Body of pancreas (tissue), 4 donors: ENCODE measurements at places on chromosomes 4 and X.

DNA sequence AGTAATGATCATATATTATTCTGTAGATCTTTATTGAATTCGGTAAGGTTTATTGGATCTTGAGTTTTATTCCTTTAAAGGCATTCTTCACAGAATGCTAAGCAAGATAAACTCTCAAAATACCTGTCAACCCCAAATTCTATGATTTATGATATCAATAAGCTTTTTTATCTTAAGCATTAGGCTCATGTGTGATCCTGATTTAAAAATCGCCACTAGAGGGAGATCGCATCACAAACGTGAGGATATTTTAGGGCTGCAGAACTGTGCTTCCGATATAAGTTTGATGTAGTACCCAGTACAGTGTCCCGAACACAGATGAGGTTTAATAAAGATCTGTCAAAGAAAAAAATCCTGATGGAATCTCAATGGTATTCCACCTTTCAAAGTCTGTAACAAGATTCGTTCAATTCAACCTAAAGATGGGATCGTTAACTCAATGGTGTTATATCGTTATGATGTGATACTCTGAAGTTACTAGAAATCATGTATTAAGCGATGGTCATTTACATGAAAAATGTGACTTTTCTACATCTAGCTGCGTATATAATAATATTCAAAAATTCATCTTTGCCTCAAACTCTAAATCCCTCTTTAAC lies 169.0 kb downstream of the CORIN start:
- peak; percentile 28 for DNase-seq

GRCh38 chr4:156537286-156537685 lies 434.3 kb downstream of the PDGFC start:
- DNase-seq = no peak

GRCh38 chrX:8067754-8068462 lies 103.2 kb downstream of the VCX2 start:
- no peak for DNase-seq

- DNase-seq = no peak
These were observed 426.7 kb downstream of the RPA4 start for GRCh38 chrX:97310373-97310772.

DNA sequence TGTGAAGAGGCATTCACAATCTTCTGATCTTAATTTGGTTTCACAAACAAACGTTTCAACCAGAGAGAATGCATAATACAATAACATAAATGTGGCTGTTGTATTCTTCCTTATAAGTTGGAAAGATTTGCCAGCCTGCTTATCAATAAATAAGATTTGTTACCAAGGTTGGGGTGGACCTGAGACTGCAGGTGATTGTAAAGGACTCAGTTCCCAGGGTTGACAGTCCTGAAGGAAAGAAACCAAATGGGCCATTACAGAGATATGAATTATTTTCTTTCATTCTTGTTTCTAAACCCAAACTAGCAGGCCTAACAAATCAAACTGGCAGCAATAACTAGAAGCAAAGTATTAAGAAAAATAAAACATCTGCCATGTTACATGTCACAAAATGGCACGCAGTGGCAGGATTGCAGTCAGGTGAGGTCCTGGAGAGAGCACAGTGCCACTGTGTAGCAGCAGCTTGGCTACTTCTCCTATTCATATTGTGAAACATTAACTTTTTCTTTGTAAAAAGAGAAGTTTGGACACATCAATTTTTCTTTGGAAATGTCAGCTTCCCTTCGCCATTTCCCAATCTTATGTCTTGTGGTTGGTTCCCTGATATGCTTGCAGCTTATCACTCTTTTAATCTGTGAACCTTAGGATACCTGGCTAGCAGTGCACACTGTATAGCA lies 133.8 kb upstream of the EMCN start:
- DNase-seq = peak; percentile 38

DNA sequence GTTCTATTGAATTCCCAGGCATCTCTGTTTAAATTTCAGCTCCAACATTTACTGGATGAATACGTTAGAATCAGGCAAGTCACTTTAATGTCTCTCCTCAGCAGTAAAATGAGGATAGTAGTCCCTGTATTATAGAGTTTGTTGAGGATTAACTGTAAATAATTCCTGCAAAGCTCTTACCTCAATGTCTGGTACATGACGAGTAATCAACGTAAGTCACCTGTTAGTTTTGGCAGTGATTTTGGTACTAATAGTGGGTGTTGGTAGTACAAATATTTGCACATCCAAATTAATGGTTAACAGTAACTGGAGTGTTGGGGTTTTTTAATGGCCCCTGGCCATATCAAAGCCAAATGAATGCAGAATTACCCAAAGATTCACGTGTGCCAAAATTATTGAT lies 189.8 kb upstream of the GALNT7 start:
- no peak for DNase-seq

DNA sequence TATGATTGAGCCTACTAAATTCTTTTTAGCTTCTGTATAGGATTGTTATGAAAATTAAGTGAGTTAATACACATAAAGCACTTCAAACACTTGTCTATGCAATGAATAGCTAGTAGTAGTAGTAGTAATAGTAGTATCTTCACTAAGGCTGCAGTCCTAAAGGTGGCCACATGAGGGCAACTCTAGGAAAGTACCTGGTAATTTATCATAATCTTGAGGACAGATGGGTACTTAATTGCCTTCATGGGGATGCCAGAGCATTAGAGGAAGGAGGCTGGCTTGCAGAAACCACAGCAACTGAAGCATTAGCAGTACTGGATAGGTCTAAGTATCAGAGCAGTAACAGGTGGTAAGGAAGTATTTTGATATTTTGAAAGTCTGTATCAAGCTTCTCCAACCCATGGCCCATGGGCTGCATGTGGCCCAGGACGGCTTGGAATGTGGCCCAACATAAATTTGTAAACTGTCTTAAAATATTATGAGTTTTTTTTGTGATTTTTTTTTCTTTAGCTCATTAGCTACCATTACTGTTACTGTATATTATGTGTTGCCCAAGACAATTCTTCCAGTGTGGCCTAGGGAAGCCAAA lies 17.3 kb downstream of the NIPAL1 start:
- peak; percentile 20 for DNase-seq
